ENCODE measurements at places on chromosomes 2 and 18. TPM values are rescaled to one million over a fixed set of nuclear protein-coding genes. Genes with fewer than 3 reads are reported as not detected.

The EML6 gene
- total RNA-seq = 2.5 TPM

The RBM44 gene
- total RNA-seq = 0.59 TPM

The HOXD13 gene
- total RNA-seq = not detected

The IL1F10 gene
- not detected for total RNA-seq

The DNER gene
- total RNA-seq = 1.2 TPM

The ARHGAP28 gene
- total RNA-seq = 13.1 TPM

The CNDP1 gene
- not detected for total RNA-seq

The NT5DC4 gene
- 0.53 TPM for total RNA-seq

The SCN7A gene
- total RNA-seq = 69.0 TPM

The ARL4C gene
- total RNA-seq = 13.4 TPM

The ANKRD30B gene
- total RNA-seq = not detected

The GPD2 gene
- 50.4 TPM for total RNA-seq

The MTA3 gene
- total RNA-seq = 23.5 TPM

The CYP20A1 gene
- total RNA-seq = 35.9 TPM

The VRK2 gene
- total RNA-seq = 25.7 TPM

The PPM1B gene
- total RNA-seq = 51.7 TPM

The CHRNA1 gene
- not detected for total RNA-seq

The EFR3B gene
- total RNA-seq = 9.0 TPM

GRCh38 chr2:101219246-101219645 lies 33.4 kb upstream of the CNOT11 start:
- no peaks in the 10 kb centered on the region for H3K36me3 ChIP-seq
- DNase-seq = no peak
- no peaks in the 10 kb centered on the region for H3K27me3 ChIP-seq
- H3K4me1 ChIP-seq = no peaks in the 10 kb centered on the region
- H3K4me3 ChIP-seq = no peak overlapping the region

DNA sequence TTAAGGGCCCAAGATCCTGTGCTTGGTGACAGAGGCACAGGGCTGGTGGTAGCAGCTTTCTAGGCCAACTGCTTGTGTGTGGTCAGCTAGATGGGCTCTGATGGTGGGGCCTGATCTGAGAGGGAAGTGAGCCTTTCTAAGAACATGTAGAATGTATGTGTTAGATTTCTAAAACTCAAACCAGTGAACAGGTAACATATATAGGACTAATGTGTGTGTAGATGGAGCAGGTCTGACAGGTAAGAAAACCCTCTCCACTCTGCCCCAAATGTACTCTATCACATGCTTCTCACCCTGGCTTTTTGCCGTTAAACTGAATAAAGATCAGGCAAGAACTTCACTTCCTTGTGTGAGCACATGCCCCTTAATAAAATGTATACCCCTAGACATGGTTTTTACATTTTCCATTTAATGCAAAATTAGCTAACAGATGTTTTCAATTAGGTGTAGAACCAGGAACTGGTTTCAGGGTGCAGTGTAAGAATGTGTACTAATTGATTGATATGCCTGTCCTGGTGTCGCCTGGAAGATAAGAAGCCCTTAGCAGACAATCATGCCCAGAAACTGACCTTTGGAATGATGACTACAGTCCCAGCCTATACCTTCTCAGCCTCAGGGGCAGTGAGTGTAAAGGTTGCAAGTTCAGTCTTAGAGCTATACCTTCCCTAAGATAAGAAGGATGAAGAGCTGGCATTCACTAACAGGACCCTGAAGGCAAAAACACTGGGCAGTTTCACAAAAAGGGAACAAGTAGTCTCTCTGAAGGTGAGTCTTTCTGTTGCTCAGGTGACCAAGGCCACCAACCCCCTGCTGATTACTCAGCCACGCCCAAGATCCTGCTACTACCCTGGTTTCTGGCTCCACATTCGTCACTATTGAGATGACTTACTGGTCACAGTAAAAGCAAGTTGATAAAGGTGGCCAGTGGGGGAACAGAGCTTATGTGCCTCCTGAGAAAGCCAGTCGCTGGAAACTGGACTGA lies 71.2 kb downstream of the SPATS2L start:
- peaks cover 68% of the 10 kb centered on the region for H3K4me1 ChIP-seq
- no peaks in the 10 kb centered on the region for H3K27me3 ChIP-seq
- H3K27ac ChIP-seq = peak overlapping the region; percentile 66
- DNase-seq = no peak
- no peaks in the 10 kb centered on the region for H3K36me3 ChIP-seq

DNA sequence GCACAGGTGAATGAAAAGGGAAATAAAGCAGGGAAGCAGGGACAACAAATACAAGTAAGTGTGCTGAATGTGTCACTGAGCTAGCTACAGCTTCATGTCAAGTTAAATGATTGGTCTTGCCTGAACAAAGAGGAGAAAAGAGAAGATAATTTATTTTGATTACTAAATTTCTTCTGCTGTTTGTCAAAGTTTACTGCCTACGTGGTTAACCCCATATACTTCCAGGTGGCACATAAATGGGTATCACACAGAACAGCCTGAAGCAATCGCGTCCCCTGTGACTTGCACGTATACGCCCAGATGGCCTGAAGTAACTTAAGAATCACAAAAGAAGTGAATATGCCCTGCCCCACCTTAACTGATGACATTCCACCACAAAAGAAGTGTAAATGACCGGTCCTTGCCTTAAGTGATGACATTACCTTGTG lies 434.2 kb downstream of the LRRTM4 start:
- no peaks in the 10 kb centered on the region for H3K27me3 ChIP-seq
- DNase-seq = no peak
- no peaks in the 10 kb centered on the region for H3K4me1 ChIP-seq

DNA sequence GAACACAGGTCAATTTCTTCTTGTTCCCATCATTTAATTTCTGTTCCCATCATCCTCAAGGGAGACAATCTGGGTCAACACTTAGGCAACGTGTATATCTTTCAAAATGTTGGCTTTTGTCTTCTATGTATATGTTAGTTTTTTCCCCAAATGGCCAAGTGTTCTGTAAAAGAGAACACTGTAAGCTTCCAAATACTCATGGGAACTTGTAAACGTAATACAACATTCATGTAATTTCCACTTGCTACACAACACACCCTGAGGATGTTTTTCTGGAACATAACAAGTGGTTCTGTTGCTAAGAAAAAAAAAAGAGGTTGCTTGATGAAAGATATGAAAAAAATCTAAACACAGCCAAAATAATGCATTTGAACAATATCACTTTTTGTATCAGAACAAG lies 149.1 kb downstream of the ATAD2B start:
- no peak overlapping the region for H3K27ac ChIP-seq
- H3K4me1 ChIP-seq = no peaks in the 10 kb centered on the region
- peaks cover 47% of the 10 kb centered on the region for H3K36me3 ChIP-seq
- no peaks in the 10 kb centered on the region for H3K27me3 ChIP-seq
- DNase-seq = no peak

- no peaks in the 10 kb centered on the region for H3K36me3 ChIP-seq
- DNase-seq = no peak
- H3K4me3 ChIP-seq = no peak overlapping the region
- no peaks in the 10 kb centered on the region for H3K27me3 ChIP-seq
- no peak overlapping the region for H3K27ac ChIP-seq
These were observed 194.3 kb upstream of the SMIM21 start for GRCh38 chr18:75621818-75622217.

- no peak overlapping the region for H3K27ac ChIP-seq
- H3K4me1 ChIP-seq = peaks cover 16% of the 10 kb centered on the region
- H3K4me3 ChIP-seq = no peak overlapping the region
- no peak for DNase-seq
These were observed 23.4 kb upstream of the STAT1 start for GRCh38 chr2:191037351-191037750.

GRCh38 chr18:35141077-35141476 lies 99.8 kb upstream of the ZNF397 start:
- peaks cover 52% of the 10 kb centered on the region for H3K36me3 ChIP-seq
- H3K4me1 ChIP-seq = no peaks in the 10 kb centered on the region
- no peak overlapping the region for H3K4me3 ChIP-seq
- H3K27me3 ChIP-seq = no peaks in the 10 kb centered on the region

GRCh38 chr2:193581807-193582206 lies 1387.1 kb upstream of the TMEFF2 start:
- no peaks in the 10 kb centered on the region for H3K36me3 ChIP-seq
- H3K27ac ChIP-seq = no peak overlapping the region
- no peaks in the 10 kb centered on the region for H3K27me3 ChIP-seq
- H3K4me3 ChIP-seq = no peak overlapping the region
- H3K4me1 ChIP-seq = no peaks in the 10 kb centered on the region
- DNase-seq = no peak

GRCh38 chr2:33488715-33489540 lies 12.5 kb downstream of the RASGRP3 start:
- no peaks in the 10 kb centered on the region for H3K36me3 ChIP-seq
- H3K4me1 ChIP-seq = peaks cover 13% of the 10 kb centered on the region
- H3K27me3 ChIP-seq = no peaks in the 10 kb centered on the region

- H3K27me3 ChIP-seq = no peaks in the 10 kb centered on the region
- no peak overlapping the region for H3K4me3 ChIP-seq
- H3K4me1 ChIP-seq = peaks cover 10% of the 10 kb centered on the region
- no peak for DNase-seq
These were observed 10.6 kb downstream of the DGUOK start for GRCh38 chr2:73937103-73937885.

GRCh38 chr2:233311241-233311926 lies 3.8 kb downstream of the SAG start:
- H3K27ac ChIP-seq = no peak overlapping the region
- H3K4me3 ChIP-seq = no peak overlapping the region
- no peaks in the 10 kb centered on the region for H3K36me3 ChIP-seq
- no peaks in the 10 kb centered on the region for H3K27me3 ChIP-seq

DNA sequence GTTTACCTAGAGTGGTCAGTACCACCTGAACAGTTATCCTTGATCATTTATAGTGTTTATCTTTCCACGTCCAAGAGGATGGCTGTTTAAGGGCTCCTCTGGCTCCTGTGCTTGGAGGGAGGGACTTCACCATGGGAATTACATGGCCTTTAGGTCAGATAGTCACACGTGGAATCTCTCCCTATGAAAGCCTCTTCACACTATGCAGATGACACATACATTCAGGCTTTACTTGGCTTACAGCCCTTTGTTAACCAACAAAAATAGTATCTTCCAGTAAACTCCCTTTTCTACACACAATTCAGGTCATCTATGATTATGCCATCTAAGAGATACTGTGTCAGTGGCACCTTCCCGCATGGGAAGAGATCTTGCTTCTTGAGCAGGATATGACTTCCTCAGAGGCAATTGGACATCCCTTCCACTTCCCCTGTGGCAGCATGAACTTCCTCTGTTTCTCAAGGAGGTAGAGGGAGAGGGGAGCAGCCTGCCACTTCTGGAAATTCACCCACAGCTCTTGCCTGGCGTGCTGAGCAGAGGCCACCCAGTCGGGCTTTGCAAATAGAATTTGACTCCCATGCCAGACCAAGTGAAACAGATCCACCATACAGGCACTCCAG lies 53.5 kb downstream of the COLEC12 start:
- H3K27me3 ChIP-seq = no peaks in the 10 kb centered on the region
- H3K4me3 ChIP-seq = no peak overlapping the region
- H3K36me3 ChIP-seq = no peaks in the 10 kb centered on the region
- no peak overlapping the region for H3K27ac ChIP-seq
- DNase-seq = no peak
- H3K4me1 ChIP-seq = peaks cover 25% of the 10 kb centered on the region

- peaks cover 5% of the 10 kb centered on the region for H3K4me1 ChIP-seq
- no peak for DNase-seq
- H3K27ac ChIP-seq = no peak overlapping the region
- no peaks in the 10 kb centered on the region for H3K27me3 ChIP-seq
These were observed 203.5 kb upstream of the TWIST2 start for GRCh38 chr2:238644095-238645081.

DNA sequence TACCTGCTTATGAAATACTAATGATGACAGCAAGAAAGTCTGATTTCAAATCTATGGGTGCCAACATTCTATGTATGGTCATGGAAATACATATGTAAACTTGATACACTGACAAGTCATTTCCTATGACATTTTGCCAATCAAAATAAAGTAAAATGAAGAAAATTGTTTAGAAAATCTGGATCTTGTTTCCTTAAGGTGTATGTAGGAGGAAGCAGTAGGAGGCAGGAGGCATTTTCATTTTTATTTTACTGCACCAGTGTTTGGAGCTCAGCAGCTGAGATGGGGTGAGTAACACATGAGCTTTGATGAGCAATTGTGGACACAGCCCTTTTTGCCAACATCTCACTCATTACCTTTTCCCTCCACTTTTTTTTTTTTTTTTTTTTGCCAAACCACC lies 167.0 kb downstream of the AFF3 start:
- no peaks in the 10 kb centered on the region for H3K36me3 ChIP-seq
- H3K27me3 ChIP-seq = no peaks in the 10 kb centered on the region
- no peak overlapping the region for H3K4me3 ChIP-seq
- no peak overlapping the region for H3K27ac ChIP-seq
- H3K4me1 ChIP-seq = no peaks in the 10 kb centered on the region
- DNase-seq = no peak

- no peak for DNase-seq
- no peak overlapping the region for H3K27ac ChIP-seq
- no peaks in the 10 kb centered on the region for H3K36me3 ChIP-seq
- no peaks in the 10 kb centered on the region for H3K27me3 ChIP-seq
- no peak overlapping the region for H3K4me3 ChIP-seq
These were observed 5.5 kb upstream of the NEMP2 start for GRCh38 chr2:190540048-190540447.

DNA sequence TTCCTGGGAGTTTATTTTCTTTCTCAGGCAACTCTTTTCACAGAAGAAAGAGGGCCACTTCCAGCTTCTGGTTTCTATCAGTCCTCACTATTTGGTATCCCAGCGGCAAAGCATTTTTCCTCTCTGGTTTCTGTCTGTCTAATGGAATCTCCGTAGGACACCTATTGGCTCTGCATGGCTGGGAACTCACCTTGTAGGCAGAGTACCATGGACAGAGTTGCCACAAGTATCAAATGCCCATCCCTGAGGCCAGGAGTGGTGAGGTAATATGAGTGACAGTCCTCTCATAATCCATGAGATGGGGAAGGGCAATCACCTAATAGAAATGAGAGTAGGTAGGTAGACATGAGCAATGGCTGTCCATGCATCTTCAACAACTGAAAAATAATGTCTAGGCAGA lies 369.5 kb upstream of the PIK3C3 start:
- no peak overlapping the region for H3K4me3 ChIP-seq
- no peaks in the 10 kb centered on the region for H3K27me3 ChIP-seq

- no peaks in the 10 kb centered on the region for H3K36me3 ChIP-seq
- H3K4me1 ChIP-seq = peaks cover 10% of the 10 kb centered on the region
- H3K27ac ChIP-seq = no peak overlapping the region
- H3K4me3 ChIP-seq = no peak overlapping the region
- no peak for DNase-seq
- H3K27me3 ChIP-seq = no peaks in the 10 kb centered on the region
These were observed 420.9 kb downstream of the TGIF1 start for GRCh38 chr18:3870914-3871313.

- no peaks in the 10 kb centered on the region for H3K4me1 ChIP-seq
- no peak for DNase-seq
- no peak overlapping the region for H3K27ac ChIP-seq
- no peaks in the 10 kb centered on the region for H3K27me3 ChIP-seq
- no peak overlapping the region for H3K4me3 ChIP-seq
- H3K36me3 ChIP-seq = no peaks in the 10 kb centered on the region
These were observed 216.4 kb downstream of the ZNF385B start for GRCh38 chr2:179645047-179645446.

- no peaks in the 10 kb centered on the region for H3K36me3 ChIP-seq
- H3K27me3 ChIP-seq = no peaks in the 10 kb centered on the region
- no peaks in the 10 kb centered on the region for H3K4me1 ChIP-seq
- no peak overlapping the region for H3K27ac ChIP-seq
These were observed 68.3 kb upstream of the ZNF397 start for GRCh38 chr18:35172451-35173035.

- peak overlapping the region; percentile 62 for H3K4me3 ChIP-seq
- no peak overlapping the region for H3K27ac ChIP-seq
- peak; percentile 69 for DNase-seq
- peaks cover 18% of the 10 kb centered on the region for H3K4me1 ChIP-seq
- peaks cover 87% of the 10 kb centered on the region for H3K27me3 ChIP-seq
These were observed 19.2 kb downstream of the POU3F3 start for GRCh38 chr2:104872866-104873688.

- peaks cover 9% of the 10 kb centered on the region for H3K27me3 ChIP-seq
- DNase-seq = no peak
- no peaks in the 10 kb centered on the region for H3K4me1 ChIP-seq
These were observed 18.9 kb upstream of the KCNF1 start for GRCh38 chr2:10892796-10893350.

All from lower lobe of right lung (tissue), 2 donors.